Hematopoietic multipotent progenitor cell (in vitro differentiated cells): ENCODE measurements at places on chromosomes 16 and 17.
A peak's percentile ranks its signal among the peaks of the same experiment; 100 is the strongest.

GRCh38 chr17:33986088-33986487, 269.0 kb upstream of the CCL2 start:
- no peak for DNase-seq

GRCh38 chr17:37541880-37542660, 52.4 kb downstream of the DUSP14 start:
- no peak for DNase-seq

- DNase-seq, result no peak
These were observed 15.0 kb downstream of the TMEM92 start for GRCh38 chr17:50289278-50289677.

DNA sequence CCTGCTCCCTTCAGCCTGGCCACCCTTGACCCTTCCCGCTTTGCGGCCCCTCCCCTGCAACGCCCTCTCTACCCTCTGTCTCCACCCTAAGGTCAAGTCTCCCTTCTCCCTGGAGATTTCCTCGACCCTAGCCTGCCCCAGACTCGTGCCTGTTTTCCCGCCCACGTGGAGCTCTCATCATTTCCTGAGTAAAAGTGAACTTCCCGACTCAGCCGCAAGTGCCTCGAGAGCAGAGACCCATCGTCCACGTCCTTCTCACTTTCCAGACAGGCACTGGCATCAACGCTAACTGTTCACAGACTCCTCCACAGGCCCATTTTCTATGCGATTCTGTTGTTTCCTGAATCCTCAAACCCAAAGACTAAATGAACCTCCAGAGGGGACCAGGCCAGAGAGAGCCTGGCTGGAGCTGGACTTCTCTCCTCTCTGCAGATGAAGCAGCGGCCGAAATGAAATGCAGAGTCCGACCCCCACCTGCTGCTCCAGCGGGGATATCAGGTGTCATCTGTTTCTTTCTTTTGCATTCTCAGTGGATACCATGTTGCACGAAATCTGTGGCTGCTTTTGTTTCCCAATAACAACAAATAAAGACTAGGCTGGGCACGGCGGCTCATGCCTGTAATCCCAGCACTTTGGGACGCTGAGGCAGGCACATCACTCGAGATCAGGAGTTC, 52.5 kb downstream of the RTN4RL1 start:
- DNase-seq, result peak; percentile 21

GRCh38 chr16:21708533-21709115, 44.9 kb downstream of the OTOA start:
- DNase-seq, result peak; percentile 67
